Midbrain (tissue), 1 donor: ENCODE measurements at places on chromosomes 7 and 10.

- no peak for DNase-seq
These were observed 1.3 kb downstream of the RFC2 start for GRCh38 chr7:74252893-74253292.

DNA sequence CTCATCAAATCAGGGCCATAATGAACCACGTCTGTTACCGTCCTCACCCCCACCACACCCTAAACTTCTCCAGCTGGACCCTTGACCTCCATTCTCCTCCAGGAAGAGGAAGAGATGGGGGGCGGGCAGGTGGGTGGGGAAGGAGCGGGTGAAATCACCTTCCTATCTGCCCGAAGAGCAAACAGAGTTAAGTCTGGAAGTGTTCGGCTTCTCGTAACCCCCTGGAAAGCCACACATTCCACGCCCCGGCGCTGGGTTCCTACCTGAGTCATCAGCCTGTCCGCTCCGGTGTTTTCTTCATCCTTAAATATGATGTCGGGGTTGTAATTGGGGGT is 736 bp downstream of the SHH start:
- DNase-seq = no peak

DNA sequence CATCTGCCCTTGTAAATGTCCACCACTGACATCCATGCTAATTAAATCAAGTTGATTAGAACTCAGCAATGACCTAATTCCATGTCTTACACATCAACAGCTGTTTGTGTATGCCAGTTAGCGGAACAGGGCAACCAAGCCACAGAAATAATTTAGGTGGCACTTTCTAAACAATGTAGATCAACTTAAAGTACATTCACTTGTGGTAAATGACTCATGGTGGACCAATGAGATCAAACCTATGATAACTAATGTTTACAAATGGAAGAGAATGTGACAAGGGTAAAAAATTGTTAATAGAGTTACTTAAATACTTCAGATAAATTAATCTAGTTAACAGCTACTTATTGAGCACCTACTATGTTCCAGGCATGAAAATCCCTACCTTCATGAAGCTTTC is 63.1 kb upstream of the ICA1 start:
- DNase-seq = no peak

GRCh38 chr10:121772884-121773283 is 154.9 kb downstream of the ATE1 start:
- DNase-seq = no peak

- peak; percentile 56 for DNase-seq
These were observed 97.4 kb downstream of the C10orf105 start for GRCh38 chr10:71622154-71622526.

DNA sequence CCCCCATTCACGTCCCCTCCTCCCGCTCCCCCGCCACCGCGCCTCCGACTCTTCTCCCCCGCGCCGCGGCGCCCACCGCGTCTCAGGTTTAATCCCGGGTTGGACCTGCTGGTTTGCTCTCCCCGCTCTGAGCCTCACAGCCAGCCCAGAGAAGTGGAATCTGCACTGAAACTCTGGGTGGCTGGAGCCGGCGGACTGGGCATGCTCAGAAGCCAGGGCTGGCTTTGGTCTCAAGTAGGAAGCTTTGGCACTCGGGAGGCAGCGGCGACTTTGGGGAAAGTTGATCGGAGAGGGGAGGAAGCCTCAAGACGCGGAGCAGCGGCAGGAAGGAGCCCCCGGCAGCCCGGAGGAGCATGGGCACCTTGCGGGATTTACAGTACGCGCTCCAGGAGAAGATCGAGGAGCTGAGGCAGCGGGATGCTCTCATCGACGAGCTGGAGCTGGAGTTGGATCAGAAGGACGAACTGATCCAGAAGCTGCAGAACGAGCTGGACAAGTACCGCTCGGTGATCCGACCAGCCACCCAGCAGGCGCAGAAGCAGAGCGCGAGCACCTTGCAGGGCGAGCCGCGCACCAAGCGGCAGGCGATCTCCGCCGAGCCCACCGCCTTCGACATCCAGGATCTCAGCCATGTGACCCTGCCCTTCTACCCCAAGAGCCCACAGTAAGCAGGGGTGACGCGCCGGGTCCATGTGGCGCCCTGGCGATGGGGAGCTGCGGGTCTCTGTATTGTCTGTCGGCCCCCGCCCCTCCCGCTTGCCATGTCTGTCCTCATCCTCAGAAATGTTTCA is at the start of gene PRKG1:
TSS of gene PRKG1 (plus strand) at position 250 of the 791 bp plus-strand sequence.
- DNase-seq = peak; percentile 60

GRCh38 chr10:78920011-78920410 is 148.8 kb upstream of the ZMIZ1 start:
- no peak for DNase-seq
